ENCODE measurements at places on chromosomes 6 and 20.
A peak's percentile ranks its signal among the peaks of the same experiment; 100 is the strongest.

GRCh38 chr20:60695226-60696000, 556.6 kb upstream of the CDH4 start:
- DNase-seq, result peak; percentile 58

DNA sequence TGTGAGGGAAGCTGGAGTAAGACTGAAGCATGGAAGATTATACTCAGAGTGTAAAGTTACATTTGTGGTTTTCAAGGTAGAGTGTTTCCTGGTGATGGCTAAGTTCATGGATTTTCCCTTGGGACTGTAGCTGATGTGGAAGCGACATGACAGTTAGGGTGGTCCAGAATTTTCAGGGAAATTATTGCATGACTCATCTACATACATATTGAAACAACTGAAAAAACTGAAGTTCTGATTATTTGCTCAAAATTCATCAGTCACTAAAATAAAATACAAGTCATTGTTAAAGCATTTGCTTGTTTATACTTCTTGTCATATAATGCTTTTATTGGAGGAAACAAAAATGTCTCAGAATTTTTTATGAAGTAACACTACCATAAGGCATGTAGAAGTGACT, 700.0 kb downstream of the RFPL4B start:
- DNase-seq, result no peak

- no peak for DNase-seq
Measured at GRCh38 chr20:24148372-24148771, 159.8 kb upstream of the GGTLC1 start.

DNA sequence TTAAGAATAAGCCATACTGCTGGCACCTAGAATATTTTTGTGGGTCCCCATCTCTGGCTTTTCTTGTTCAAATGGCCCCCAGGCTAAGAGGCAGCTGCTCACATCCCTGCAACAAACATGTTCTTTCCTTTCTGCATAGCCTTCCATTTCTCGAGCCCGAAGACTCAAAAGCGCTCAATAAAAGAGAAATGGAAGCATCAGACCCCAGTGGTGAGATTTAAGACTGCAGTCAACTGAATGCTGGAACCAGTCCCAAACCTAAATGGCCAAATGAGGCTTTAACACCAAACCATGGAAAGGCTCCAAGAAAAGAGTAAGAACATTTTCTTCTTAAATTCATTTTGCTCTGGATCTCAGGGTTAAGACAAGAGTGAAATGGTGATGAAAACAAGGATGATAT, 122.1 kb upstream of the TRAF3IP2 start:
- DNase-seq, result peak; percentile 49

- DNase-seq, result peak; percentile 75
Measured at GRCh38 chr20:35305682-35306556, 13.7 kb upstream of the FAM83C start.

DNA sequence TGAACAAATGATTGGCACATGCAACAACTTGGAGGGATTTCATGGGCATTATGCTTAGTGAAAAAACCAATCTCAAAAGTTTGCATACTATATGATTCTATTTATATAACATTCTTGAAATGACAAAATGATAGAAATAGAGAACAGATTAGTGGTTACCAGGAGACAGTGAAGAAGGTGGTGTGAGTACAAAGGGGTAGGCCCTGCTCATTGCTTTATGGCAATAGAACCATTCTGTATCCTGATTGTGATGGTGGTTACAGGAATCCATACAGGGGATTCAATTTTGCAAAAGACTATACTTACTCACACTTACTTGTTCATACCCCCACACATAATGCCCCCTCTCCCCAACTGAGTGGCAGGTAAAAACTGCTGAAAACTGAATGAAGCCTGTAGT, 30.2 kb upstream of the LAMA4 start:
- no peak for DNase-seq

GRCh38 chr6:137084090-137084489, 39.3 kb upstream of the IL20RA start:
- no peak for DNase-seq

DNA sequence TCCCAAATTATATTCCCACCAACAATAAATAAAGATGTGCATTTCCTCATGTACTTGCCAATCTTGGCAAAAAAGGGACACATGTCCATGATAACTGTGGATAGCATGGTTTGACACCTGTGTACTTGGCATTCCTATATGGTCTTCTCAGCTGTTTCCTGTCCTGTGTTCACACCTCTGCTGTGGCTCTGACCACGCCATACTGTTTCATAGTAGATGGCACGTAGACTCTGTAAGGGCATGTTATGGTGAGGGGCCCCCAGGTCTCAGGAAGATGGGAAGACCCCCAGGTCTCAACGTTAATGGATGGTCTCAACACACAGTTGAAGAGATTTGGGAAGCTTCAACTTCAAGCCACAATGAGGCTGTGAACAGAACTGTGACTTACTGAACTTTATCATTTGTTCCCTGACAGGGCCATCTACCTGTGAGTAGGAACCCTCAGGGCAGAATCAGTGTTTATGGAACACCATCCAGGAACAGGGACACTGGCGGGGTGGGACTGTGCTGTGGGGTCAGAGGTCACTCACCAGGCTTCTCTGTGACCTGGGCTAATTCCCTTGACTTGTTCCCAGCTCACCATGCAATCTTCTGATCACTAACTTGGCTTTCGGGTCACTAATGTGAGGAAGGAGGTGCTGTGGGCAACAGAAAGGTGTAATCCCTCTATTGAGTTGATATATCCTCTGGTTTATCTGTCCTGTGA, 11.8 kb downstream of the ZBTB24 start:
- DNase-seq, result no peak

DNA sequence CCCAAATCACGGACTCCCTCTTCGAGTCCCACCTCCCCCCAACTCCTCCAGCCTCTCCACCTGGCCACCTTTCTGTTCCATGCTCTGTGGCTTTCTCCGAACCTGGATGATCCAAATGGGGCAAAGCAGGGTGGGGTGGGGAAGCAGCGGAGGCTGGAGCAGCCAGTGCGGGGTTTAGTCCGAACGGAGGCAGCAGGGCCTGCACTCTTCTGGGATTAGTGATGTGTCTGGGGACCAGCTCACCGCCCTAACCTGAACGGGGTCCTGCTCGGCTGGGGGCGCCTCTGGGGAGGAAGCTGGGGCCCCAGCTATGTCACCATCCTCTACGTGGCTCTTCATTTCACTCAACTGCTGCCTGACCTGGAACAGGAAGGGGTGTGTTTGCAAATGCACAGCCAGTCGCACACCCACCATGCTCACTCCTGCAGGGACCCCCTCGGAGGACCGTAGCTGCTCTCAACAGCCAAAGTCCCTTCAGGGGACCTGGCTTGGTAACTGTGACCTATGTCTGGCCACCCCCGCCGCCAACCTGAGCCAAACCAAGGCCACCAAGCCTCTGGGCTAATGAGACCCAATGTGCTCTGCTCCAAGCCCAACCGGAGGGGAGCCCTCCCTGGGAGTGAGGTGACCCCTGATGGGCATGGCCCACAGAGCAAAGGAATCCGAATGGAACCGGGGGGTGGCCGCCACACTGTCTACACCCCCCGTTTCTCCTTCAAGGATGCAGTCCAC, 46.8 kb downstream of the DSTN start:
- no peak for DNase-seq

DNA sequence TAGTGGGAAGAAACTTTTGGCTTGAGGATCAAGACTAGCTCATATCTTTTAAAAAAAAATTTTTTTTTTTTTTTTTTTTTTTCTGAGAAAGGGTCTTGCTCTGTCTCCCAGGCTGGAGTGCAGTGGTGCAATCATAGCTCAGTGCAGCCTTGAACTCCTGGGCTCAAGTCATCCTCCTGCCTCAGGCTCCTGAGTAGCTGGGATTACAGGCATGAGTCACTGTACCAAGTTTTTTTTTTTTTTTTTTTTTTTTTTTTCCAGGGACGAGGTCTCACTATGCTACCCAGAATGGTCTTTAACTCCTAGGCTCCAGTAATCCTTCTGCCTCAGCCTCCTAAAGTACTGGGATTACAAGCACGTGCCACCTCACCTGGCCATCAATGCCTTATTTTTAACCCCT, 27.9 kb downstream of the GCLC start:
- DNase-seq, result peak; percentile 20

DNA sequence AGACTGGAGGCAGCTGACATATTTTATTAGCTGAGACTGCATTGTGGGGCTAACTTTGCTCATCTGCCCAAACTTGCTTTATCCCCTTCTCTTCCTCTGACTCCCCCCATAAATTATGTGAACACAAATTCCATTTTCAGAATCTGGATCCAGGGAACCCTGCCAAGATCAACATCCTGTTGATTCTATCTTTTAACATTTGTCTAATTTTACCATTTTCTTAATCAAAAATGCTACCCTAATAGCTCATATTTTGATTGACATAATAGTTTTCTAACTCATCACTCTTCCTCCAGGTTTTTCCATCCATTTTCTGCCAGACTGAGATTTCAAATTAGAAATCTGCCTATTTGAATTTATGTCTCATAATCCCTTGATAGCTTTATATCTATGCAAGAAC, 184.7 kb upstream of the PRSS16 start:
- no peak for DNase-seq

- no peak for DNase-seq
Measured at GRCh38 chr6:154403788-154404187, 47.2 kb upstream of the IPCEF1 start.

GRCh38 chr6:139313784-139314545, 22.2 kb upstream of the TXLNB start:
- peak; percentile 78 for DNase-seq

DNA sequence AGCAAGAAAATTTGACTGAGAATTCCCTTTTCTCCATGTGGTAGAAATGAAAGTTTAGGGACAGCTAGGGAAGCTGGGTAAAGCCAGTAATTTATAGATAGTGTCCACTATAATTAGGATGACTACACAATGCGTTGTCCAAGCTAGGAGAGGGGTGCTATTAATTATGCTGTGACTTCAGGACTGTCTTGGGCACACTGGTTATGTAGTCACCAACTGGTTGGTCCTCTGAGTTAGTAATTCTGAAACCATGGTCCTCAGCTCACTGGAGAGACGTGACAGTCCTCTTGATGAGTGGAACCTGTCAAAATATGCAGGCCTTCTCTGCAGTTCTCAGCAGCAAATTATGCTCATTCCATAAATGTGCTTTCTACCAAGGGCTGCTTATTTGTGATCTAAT, 94.6 kb upstream of the ENPP5 start:
- no peak for DNase-seq

DNA sequence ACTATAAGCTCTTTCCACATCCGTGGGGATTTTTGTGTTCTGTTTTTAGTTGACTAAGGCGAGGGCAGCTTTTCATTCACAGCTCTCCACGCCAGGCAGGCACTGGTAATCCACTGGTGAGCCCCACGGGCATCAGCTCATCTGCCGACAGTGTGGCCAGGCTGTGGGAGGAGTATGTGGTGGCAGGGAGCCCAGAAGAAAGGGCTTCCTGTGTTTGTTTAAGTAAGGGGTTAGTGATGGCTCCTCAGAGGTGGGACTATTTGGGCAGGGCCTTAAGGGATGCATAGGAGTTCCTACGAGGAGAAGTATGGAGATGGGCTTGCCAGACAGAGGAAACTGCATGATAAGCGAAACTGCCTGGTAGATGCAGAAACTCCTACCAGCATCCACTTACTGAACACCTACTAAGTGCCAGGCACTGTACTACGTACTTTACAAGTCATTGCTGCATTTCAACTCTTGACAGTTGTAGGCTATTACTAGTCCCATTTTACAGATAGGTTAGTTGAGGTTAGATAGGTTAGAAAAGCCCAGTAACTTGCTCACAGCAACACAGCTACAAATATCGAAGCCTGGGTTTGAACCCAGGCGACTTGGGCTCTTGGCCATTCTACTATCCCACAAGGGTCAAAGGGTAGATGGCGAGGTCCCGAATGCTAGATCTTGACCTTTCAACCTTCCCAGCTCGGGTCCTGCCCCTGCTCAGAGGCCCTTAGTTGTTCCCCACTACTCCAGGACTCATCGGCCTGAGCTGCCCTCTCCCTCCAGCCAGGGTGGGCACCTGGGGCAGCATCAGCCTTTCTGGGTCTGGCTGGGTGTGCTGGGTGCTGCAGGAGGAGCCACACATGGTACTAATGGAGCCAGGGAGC, 55.1 kb downstream of the CEBPB start:
- no peak for DNase-seq

GRCh38 chr6:130215526-130215925, 7.2 kb downstream of the SAMD3 start:
- peak; percentile 99 for DNase-seq

DNA sequence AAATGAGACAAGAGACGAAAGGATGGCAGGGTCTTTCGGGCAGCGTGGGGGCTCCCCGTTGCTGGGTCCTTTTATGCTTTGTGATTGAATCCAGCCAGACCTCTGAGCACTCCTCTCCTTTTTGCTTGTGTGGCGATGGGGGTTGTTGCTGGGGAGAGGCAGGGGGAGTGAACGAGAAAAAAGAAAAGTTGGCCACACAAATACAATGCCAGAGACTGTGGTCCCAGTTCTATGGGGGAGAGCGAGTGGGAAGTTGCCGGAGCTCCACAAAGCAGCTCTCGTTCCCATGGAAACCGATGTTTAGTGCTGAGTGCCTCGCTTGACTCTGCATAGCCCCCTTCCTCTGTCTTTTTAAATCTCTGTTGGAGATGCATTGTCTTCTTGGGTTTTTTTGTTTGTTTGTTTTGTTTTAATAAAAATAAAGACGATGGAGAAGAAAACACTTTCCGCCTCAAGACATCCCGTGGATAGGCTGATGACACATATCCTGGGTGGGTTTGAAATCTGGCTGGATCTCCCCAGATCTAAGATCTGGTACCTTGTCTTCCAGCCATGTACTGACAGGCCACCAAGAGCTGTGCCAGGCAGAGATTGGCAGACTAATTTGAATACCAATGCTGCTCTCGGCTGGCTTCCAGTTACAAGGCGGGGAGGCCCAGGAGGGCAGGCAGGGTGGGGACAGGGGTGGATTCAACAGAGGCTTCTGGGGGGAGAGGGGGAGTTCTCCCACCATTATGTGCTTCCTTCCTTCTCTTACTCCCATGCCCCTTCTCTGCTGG, 529.3 kb downstream of the QKI start:
- peak; percentile 92 for DNase-seq

GRCh38 chr6:112310439-112311125, 36.5 kb upstream of the RFPL4B start:
- DNase-seq, result no peak

DNA sequence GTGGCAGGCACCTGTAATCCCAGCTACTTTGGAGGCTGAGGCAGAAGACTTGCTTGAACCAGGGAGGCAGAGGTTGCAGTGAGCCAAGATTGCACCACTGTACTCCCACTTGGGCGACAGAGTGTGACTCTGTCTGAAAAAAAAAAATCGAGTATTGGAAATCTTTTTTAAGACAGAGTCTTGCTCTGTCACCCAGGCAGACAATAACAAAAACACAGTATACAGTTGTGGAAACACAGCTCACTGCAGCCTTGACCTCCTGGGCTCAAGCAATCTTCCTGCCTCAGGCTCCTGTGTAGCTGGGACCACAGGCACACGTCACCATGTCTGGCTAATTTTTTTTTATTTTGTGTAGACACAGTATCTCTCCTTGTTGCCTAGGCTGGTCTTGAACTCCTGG, 15.0 kb downstream of the NANP start:
- no peak for DNase-seq

GRCh38 chr20:37366743-37367142, 20.8 kb downstream of the SRC start:
- no peak for DNase-seq
